H9 (cell line): ENCODE measurements at places on chromosomes 4 and X.

GRCh38 chr4:70654605-70655011 is 11.7 kb downstream of the JCHAIN start:
- no peak for DNase-seq

DNA sequence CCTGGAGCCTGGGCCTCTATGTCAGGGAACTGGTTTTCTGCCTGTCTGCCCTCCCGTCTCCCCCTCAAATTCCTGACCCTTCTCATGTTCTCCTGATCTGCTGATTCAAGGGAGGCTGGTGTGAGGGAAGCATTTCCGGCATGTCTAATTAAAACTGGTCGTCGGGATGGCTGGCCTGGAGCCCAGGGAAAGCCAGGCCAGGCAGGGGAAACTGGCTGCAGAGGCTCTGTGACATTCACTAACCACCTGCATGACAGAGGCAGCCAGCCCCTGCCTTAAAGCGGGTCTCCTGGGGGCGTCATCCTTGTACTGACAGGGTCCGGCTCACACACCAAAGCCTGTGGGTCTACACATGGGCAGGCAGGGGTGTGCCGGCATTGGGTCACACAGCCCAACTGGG is 35.2 kb downstream of the ABLIM2 start:
- no peak for DNase-seq

GRCh38 chr4:140247237-140247636 is 93.3 kb upstream of the MAML3 start:
- DNase-seq = no peak

DNA sequence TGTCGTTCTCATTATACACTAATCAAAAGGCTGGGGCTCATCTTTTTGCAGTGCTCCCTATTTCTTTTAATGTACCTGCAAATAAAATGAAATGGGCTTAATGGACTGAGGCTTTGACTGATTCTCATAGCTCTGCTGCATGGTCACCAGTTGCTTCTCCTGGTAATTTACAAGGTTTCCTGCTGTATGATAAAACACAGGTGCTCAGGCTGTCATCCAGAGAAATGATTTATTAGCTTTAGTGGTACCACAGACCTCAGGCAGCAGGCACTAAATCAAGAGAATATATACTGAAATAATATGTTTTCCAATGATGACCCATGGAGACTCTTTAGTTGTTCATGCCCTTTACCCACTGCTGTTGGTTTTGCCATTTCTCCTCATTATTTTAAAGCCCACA is 137.7 kb downstream of the C4orf33 start:
- DNase-seq = no peak

- no peak for DNase-seq
Measured at GRCh38 chr4:113823291-113823659, 61.7 kb upstream of the CAMK2D start.

- DNase-seq = no peak
Measured at GRCh38 chr4:42225286-42225685, 72.8 kb upstream of the BEND4 start.

DNA sequence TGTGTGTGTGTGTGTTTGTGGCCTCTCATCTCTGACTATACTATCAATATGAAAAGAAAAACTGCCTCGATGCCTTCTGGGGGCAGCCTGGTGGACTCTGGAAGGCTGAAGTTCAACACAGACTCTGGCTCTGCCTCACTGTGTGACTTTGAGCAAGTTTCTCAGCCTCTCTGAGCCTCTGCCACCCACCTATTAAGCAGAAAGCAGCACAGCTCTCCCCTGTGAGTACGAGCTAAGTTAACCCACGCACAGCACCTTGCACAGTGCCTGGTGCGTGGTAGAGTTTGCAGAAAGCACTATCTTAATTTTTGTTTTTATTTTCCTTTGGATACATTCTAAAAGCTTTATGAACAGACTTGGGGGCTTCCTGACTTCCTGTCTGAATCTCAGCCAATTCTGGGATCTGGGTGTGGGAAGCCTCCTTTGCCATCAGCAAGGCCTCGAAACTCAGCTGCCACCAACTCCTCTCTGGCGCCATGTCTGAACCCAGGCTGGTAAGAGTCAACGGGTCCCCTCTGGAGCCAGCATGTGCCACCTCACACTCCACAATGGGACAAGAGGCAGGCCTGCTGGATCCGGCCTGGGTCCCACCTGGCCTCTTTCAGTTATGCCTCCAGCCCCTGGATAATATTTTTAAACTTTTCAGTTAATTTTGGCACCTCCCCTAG is 57.3 kb downstream of the JAKMIP1 start:
- no peak for DNase-seq

GRCh38 chr4:85078016-85078415 is 111.5 kb upstream of the WDFY3 start:
- no peak for DNase-seq

DNA sequence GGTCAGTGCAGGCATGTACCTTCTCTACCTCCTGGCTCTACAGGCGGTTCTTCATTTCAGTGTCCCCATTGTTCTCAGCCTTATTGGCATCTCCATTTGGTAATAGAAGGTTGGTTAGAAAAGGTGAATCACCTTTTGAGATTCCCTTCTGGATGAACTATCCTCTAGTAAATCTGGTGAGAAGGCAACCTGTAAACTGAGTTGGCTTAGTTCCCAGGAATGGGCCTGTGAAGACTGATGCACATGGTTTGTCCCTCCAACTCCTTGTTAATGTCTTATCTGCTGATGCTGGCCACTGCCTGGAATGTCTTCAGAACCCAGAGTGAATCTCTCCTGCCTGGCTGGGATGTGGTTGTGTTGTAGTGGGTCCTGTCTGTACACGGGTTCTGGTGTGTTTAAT is 143.4 kb upstream of the WDR1 start:
- DNase-seq = no peak

DNA sequence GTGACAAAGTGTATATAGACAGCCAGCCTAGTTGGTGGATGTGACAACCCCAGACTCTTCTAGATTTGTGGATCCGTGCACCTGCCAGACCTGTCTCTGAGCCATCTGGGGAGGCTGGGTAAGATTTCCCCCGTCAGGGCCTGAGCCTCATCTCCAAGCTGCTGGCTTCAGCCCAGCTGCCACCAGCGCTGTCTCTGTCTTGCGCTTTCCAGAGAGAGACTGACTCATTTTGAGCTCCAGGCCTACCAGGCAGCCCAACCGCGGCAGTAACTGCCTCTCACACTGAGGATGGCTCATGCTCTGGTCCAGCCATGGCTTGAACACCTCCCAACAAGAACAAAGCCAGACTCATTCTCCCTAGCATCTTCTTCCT is 26.4 kb downstream of the NOP14 start:
- DNase-seq = no peak

GRCh38 chrX:6734844-6735634 is 200.1 kb upstream of the VCX3A start:
- no peak for DNase-seq

GRCh38 chr4:58225460-58225859 is 1115.3 kb upstream of the IGFBP7 start:
- no peak for DNase-seq

- DNase-seq = no peak
Measured at GRCh38 chrX:99663136-99663535, 746.9 kb downstream of the PCDH19 start.

DNA sequence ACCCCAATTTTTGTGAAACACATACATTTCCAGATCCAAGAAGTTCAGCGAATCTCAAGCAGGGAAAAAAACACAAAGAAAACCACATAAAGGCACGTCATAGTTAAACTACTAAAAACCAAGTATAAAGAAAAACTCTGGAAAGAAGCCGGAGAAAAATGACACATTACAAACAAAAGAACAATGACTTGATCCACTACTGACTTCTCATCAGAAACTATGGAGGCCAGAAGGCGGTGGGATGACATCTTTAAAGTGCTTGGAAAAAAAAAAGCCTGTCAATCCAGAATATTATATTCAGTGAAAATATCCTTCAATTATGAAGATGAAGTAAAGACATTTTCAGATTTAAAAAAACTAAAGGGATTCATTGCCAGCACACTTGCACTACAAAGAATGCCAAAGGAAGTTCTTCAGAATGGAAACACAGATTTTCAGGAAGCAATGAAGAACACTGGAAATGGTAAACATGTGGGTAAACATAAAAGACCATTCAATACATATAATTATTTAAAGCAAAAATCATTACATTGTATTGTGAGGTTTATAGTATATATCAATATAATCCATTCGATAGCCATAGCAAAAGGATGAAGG is 32.6 kb upstream of the PPP2R2C start:
- no peak for DNase-seq

DNA sequence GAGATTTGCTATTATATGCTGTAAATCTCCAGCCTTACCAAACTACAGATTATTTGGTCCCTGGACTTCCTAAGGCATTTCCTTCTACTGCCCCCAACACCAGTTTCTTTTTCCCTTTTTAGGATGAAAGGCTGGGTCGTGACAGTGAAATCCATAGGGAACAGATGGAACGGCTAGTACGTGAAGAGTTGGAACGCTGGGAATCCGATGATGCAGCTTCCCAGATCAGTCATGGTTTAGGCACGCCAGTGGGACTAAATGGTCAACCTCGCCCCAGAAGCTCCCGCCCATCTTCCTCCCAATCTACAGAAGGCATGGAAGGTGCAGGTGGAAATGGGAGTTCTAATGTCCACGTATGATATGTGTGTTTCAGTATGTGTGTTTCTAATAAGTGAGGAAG is 67.9 kb downstream of the PKD2 start:
- no peak for DNase-seq

DNA sequence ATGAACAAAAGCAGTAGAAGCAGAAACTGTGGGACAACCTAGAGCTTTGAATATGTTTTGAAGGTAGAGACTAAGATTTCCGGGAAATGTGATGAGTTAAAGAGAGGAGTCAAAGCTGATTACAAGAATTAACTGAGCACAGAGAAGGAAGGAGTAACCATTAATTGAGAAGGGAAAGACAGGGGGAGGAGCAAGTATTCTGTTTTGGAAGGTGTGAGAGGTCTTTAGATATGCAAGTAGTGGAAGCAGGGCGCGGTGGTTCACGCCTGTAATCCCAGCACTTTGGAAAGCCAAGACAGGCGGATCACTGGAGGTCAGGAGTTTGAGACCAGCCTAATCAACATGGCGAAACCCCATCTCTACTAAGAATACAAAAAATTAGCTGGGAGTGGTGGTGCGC is 171.5 kb downstream of the FSTL5 start:
- DNase-seq = no peak

DNA sequence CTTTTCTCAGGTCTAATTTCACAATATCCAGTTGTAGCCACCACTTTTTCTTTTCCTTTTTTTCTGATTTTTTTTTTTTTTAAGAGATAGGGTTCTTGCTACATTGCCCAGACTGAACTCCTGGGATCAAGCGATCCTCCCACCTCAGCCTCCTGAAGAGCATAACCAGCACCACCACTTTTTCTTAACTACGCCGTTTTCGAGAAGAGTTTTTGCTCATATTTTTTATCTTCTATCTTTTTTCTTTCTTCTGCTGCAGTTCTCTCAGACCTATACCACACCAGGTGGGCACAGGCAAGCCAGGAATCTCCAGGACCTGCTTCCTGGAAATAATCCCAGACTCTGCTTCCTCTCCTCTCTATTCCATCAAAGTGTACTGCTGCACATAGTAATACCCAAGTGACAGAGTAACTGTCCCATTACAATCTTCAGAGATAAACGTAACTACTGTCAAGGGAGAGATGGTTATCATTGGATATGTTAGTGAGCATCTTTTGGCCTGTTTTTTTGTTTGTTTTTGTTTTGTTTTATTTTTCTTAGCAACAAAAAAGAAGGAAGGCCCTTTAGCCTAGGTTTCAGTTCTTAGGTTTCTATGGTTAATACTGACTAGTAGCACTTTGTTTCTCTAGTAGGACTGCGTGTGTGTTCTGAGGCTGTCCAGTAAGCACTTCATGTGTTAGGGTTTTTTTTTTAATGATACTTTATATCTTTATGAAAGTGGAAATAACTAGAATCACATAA is 59.2 kb upstream of the TXK start:
- DNase-seq = no peak

- no peak for DNase-seq
Measured at GRCh38 chr4:154927126-154927680, 146.1 kb downstream of the RBM46 start.

- DNase-seq = no peak
Measured at GRCh38 chrX:29690061-29690460, 525.3 kb upstream of the MAGEB2 start.

GRCh38 chr4:147398556-147398955 is 82.3 kb upstream of the EDNRA start:
- DNase-seq = no peak

DNA sequence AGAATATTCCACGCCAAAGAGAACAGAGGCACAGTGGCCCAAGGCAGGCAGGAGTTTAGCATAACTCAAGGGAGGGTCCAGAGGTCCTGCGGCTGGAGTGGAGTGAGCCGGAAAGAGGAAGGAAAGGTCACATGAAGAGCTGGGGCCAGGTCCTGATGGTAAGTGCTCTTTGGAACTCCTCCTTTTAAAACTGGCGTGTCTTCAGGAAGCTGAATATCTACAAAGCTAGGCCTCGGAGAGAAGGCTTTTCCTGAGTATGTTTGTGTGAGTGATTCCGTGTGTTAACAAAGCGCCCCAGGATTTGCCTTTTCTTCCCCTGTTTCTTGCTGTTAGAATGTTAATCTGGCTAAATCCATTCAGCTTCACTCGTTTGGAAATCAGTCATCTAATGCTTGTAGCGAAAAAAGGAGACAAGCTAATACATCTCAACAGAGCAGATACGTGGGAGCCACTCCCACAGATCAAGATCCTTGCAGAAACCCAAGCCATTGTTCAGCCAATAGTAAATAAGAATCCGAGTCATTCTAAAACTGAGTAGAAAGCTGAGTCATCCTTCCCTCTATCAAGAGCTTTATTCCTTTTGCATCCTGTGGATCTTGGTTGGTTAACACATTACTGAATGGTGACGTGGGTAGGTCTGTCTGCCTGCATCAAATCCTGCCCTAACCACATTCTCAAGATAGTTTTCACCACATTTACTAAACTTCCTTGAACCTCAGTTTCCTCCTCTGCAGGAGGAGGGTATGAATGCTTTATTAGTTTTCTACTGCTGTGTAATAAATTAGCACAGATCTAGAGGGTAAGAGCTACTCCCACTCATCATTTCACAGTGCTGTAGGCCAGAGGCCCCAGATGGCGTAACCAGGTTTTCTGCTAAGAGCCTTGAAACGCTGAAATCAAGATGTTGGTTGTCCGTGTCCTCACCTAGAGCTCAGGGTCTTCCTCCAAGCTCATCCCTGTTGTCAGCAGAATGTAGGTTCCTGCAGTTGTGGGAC is 43.2 kb upstream of the RBM47 start:
- peak; percentile 60 for DNase-seq

- DNase-seq = no peak
Measured at GRCh38 chr4:73872316-73873108, 3.3 kb downstream of the CXCL1 start.

- no peak for DNase-seq
Measured at GRCh38 chr4:26912069-26912468, 51.4 kb downstream of the STIM2 start.

DNA sequence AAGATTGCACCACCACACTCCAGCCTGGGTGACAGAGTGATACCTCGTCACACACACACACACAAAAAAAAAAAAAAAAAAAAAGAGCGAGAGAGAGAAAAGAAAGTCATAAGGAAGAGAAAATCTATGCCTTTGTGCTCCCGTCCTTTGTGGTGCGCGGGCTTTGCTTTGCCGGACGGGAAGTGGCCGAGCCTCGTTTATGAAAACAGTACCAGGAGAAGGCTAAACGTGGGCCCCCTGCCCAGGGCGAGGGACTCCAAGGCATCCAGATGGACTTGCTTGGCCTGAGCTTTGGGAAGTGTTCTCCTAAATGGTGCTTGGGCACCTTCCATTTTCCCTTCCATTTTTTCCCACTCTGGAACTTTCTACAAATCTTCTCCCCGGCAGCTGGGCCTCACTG is 109.3 kb upstream of the LRPAP1 start:
- no peak for DNase-seq
